ENCODE measurements at places on chromosomes 2 and 18.

- no peak for DNase-seq
These were observed 296 bp downstream of the TTC21B start for GRCh38 chr2:165953306-165953654.

GRCh38 chr2:189751080-189751658 is 11.4 kb downstream of the OSGEPL1 start:
- no peak for DNase-seq

DNA sequence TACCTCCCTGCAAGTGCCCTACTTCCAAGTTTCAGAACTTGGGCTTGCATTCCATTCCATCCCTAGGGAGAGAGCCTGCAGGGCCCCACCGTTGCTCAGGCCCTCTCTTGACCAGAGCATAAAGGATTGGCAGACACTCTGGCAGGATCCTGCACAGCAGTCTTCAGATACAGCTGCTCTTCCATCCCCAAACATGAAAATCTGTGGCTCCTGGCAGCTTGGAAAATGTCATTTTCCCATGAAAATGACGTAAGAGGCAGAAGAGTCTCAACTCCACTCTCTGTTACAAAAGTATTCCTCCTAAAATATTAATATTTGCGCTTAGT is 162.6 kb downstream of the GFPT1 start:
- DNase-seq, result no peak

- no peak for DNase-seq
These were observed 325.1 kb downstream of the RND3 start for GRCh38 chr2:150162241-150162942.

DNA sequence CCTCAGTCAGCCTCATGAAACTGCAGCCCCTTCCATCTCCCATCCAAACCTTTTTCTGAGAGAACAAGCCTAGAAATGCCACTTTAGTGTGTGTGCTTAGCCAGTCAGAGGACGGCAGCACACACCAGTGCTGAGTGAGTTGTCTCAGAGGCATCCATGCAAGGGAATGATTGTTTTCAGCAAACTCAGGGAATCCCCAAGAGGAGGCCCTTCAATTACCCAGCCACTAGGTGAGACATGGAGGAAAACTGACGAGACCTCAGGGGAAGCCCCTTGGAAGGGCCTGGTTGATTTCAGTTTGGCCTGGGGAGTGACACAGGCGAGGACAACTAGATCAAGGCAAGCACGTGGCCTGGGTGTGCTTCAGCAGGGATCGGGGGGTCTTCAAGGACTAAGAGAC is 49.7 kb downstream of the APOB start:
- DNase-seq, result no peak

DNA sequence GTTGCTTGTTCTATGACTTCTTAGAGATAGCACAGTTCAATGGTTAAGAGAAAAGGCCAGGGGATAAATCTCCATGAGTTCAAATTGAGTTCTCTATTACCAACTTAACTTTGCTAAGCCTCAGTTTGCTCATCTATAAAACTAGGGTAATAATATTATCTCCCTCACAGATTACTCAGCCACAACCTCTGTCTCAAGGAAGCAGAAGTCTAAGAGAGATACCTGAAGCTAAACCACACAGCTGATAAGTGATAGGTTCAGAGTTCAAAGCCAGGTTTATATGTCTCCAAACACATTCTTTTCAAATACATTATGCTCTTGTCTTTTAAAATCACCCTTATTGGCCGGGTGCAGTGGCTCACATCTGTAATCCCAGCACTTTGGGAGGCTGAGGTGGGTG is 287.7 kb downstream of the NBAS start:
- no peak for DNase-seq

- no peak for DNase-seq
These were observed 133.4 kb downstream of the RBMS1 start for GRCh38 chr2:160360089-160360757.

GRCh38 chr2:197972061-197972460 is 167.7 kb downstream of the PLCL1 start:
- no peak for DNase-seq

GRCh38 chr2:120820953-120821279 is 85.2 kb downstream of the GLI2 start:
- DNase-seq, result no peak

- DNase-seq, result peak; percentile 29
These were observed 202.2 kb downstream of the TNS1 start for GRCh38 chr2:217800433-217801114.

DNA sequence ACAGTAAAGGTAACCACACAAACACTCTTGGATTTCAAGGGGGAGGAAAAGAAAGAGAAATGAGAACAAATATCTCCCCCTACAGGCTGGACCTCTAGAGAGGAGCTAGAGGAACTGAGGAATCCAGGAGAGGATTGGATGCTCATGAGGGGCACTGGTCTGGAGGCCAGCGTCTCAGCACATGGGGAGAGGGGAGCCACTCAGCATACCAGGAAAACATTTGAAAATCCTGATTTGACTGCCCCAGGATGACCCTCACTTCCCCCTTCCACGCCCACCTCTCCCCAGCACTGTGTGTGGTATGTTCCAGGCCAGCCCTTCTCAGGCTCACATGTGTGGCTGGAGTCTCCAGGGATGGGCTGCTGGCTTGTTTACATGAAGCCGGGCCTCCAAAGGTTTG is 396.8 kb upstream of the ID2 start:
- DNase-seq, result no peak

GRCh38 chr2:190674966-190675650 is 26.2 kb downstream of the NAB1 start:
- DNase-seq, result no peak

DNA sequence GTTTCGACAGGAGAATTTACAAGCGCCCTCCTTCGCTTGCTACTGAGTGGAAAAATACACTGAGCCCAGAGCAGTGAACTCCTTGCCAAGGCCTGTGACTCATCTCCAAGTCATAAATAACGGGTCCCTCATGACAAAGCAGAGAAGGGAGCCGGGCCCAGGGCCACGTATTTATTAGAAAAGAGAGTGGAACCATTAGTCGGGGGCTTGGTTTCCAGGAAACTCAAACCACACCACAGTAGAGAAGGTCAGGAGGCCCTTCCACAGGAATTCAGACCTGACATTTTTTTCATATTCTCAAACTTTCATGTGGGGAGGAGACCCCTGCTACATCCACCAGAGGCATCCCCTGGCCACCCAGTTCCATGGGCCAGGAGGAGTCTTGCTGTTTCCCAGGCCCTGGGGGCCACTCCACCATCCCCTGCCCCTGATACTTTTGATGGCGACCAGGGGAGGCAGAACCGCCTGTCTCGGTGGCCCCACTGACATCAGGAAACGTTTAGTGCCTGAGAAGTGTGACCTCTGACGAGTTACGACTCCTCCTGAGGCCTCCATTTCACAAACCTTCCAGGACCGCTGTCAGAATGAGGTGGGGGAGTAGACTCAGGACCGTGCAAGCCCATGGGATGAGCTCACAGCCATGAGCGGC is 289.7 kb downstream of the DYSF start:
- DNase-seq, result no peak

GRCh38 chr18:36349552-36349951 is 52.0 kb downstream of the FHOD3 start:
- no peak for DNase-seq

GRCh38 chr2:157540102-157540501 is 88.6 kb downstream of the ACVR1C start:
- DNase-seq, result no peak

GRCh38 chr2:50116096-50117010 is 915.6 kb downstream of the NRXN1 start:
- no peak for DNase-seq
